ENCODE measurements at places on chromosomes 2 and 18.
A peak's percentile ranks its signal among the peaks of the same experiment; 100 is the strongest.

DNA sequence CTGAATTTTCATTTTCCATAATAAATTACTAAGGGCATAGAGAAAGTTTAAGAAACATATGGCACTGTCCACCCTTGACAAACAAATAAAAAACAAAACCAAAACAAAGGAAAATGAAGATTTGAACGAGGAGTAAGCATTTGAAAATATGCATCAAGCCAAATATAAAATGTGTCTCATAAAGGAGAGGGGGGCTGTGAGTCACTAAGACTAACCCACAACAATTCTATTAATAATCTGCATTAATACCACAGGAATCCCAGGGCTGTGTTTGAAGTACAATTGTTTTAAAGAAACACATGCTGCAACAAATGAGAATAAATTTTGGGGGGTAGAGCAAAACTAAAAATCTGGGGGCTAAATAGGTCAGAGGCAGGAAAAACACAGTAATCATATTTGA is 53.8 kb upstream of the STK17B start:
- DNase-seq: no peak

GRCh38 chr2:36452260-36452659 is 96.7 kb downstream of the CRIM1 start:
- DNase-seq: no peak

DNA sequence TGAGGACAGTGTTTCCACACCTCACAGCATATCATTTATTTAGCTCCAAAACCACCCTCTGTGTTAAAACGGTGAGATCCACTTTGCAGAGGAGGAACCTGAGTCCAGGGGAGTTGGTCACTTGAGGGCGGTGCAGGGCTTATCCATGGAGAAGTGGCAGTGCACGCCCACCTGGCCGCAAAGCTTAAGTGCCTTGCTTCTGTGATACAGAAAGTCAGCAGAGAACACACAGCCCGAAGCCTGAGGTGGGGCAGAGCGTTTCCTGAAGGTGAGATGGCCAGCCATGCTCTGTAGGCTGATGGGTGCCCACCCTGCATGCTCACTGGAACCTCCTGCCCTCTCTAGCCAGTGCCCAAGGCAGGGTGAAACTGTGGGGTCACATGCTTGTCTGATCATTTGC is 87.3 kb downstream of the SH3RF3 start:
- DNase-seq: no peak

DNA sequence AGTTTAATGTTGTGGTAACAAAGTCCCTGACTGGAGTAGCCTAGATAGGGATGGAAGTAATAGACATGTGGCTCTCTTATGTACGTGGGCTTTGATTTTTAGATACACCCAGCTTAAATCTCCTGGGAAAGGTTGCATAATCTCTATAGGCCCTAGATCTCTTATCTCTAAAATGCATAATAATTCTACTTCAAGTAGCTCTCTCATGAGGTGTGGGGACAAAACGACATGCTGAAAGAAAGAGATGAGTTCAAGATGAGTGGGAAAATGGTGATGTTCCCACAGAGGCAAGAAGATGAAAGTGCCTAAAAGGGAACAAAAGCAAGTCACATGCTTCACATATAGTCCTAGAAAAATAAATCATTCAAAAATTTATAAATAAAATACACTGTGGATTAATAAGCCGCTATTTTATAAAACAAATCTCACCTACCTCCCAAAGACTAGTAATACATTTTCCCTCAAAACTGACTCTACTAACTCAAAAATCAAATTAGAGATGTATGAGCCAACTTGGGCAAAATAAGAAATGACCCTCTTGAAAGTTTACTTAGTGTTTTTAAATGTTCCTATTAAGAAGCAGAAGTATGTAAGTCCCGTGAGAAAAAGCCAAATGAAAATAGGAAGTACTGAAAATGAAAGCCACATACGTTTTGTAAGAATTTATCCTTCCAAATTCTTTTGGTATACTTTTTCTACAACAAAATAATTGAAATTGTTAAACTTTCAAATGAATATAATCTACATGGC is 148.2 kb upstream of the ITGA4 start:
- DNase-seq: no peak

DNA sequence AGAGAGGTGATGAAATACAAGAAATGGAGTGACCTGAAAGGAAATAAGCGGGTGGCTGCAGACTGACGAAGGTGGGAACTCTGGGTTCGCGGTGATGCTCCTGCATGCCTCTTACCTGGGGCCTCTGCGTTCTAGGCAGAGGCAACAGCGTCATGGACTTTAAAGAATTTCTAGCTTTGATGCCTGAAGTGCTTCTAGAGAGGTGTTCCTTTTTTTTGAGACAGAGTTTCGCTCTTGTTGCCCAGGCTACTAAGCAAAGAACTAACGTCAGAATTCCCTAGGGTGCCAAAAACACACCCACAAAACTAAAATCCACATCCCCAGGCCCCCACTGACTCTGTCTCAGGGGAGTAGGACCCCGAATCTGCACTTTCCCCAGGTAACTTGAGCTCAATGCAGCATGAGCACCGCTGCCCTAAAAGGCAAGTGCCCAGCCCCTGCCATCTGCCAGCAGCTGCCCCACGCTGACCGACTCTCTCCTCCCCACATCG is 110.5 kb upstream of the ID2 start:
- no peak for DNase-seq

GRCh38 chr18:46719388-46719787 is 37.5 kb downstream of the ST8SIA5 start:
- DNase-seq: no peak

DNA sequence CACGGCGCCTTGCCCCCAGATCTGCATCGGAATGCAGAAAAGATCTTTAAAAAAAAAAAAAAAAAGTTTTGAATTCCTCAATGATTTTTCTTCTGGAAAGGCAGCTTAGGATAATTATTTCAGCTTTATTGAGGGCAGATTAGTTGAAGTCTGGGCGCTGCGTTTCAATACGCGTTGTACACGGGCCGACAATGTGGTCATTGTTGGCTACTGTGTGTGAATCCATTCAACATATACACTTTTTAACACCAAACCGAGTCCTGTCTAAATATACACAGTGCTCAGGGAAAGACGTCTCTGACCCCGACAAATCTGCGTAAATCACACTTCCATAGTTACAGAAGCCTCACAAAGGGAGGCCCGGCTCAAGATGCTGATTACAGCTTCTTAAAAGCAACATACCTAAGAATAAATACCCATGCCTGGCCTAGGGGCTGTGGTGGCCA is 1.4 kb upstream of the SIX3 start:
- no peak for DNase-seq

GRCh38 chr2:46318579-46319460 is 21.6 kb downstream of the EPAS1 start:
- no peak for DNase-seq

DNA sequence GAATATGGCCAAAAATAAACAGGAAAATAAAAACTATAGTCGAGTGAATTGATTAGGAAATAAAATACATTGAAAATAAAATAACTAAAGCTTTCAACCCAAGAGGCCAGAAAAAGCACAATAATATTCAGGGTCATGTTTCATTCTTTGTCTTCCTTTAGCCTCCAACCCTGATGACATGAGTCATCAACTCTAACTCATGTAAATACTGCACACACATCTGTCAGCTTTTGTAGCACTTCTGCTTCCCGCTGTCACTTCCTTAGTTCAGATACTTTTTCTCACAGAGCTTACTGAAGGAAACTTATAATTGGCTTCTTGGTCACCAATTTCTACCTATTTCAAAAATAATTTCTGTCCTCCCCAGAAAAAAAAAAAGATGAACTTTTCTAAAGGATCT is 112.8 kb downstream of the UPP2 start:
- DNase-seq: no peak

GRCh38 chr2:86218124-86218523 is 18.9 kb downstream of the MRPL35 start:
- DNase-seq: no peak

DNA sequence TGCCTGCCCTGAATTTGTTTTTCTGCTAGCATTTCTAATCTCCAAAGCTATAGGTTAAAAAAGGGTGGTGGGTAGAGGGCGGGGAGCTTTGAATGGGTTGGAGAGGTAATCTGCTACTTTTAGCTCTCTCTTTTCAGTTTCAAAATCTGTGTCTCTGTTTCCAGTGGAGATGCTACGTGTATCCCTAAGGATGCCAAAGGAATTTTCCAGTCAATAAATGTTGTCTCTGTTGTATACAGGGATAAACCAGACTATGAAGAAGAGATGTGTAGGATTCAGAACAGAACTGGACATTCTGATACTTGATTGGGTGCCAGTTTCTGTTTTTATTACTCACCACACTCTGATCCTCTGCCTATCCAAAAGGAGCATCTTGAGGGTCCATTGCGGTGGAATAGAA is 50.1 kb downstream of the TMEM178A start:
- DNase-seq: no peak

DNA sequence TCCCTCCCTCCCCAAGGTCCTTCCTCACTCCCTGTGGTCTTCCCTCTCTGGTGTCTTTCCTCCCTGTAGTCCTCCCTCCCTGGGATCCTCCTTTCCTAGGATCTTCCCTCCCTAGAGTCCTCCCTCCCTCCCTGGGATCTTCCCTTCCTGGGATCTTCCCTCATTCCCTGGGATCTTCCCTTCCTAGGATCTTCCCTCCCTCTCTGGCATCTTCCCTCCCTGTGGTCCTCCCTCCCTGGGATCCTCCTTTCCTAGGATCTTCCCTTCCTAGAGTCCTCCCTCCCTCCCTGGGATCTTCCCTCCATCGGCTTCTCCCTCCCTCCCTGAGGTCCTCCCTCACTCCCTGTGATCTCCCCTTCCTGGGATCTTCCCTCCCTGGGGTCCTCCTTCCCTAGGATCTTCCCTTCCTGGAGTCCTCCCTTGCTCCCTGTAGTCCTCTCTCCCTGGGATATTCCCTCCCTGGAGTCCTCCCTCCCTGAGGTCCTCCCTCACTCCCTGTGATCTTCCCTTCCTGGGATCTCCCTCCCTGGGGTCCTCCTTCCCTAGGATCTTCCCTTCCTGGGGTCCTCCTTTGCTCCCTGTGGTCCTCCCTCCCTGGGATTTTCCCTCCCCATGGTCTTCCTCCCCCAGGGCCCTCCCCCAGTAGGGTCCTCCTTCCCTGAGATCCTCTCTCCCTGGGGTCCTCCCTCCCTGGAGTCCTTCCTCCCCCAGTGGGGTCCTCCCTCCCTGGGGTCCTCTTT is 23.0 kb downstream of the STK25 start:
- no peak for DNase-seq

- DNase-seq: no peak
Observed at GRCh38 chr2:37907501-37908225, 17.4 kb upstream of the RMDN2 start.

- no peak for DNase-seq
Observed at GRCh38 chr2:202237787-202238233, 587 bp downstream of the SUMO1 start.

DNA sequence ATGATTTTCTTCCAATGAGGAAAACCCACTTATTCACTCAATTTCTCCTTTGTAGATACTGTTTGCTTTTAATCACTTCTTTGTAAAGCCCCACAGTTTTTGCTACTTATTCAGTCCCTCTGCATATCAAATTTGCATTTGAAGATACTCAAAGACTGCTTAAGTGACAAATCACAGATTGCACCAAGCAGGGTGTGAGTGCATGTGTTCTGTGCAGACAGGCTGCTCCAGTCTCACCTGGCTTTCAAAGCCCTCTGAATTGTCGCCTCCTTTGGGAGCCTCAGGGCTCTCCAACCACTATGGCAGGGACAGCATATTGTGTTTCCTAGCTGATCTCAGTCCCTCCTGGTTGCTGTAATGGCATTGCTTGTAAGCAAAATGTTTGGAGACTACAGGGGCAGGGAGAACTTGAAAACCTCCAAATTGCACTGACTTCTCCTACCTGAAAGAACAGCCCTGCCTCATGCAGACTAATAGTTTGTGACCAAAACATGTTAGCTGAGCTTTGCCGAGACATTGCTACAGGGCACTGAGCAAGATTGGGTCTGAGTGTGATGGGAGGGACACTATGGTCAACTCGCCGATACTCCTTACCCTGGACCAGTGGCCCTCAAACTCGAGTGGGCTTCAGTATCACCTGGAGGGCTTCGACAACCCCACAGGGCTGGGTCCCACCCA is 96.8 kb downstream of the POLE4 start:
- DNase-seq: no peak

GRCh38 chr2:149170156-149170555 is 131.7 kb downstream of the LYPD6B start:
- DNase-seq: no peak

GRCh38 chr2:157440404-157441071 is 3.4 kb downstream of the CYTIP start:
- no peak for DNase-seq

GRCh38 chr2:73285159-73285739 is 971 bp upstream of the FBXO41 start:
- DNase-seq: no peak

- DNase-seq: peak; percentile 15
Observed at GRCh38 chr18:3305354-3305762, 43.4 kb downstream of the MYL12B start.

DNA sequence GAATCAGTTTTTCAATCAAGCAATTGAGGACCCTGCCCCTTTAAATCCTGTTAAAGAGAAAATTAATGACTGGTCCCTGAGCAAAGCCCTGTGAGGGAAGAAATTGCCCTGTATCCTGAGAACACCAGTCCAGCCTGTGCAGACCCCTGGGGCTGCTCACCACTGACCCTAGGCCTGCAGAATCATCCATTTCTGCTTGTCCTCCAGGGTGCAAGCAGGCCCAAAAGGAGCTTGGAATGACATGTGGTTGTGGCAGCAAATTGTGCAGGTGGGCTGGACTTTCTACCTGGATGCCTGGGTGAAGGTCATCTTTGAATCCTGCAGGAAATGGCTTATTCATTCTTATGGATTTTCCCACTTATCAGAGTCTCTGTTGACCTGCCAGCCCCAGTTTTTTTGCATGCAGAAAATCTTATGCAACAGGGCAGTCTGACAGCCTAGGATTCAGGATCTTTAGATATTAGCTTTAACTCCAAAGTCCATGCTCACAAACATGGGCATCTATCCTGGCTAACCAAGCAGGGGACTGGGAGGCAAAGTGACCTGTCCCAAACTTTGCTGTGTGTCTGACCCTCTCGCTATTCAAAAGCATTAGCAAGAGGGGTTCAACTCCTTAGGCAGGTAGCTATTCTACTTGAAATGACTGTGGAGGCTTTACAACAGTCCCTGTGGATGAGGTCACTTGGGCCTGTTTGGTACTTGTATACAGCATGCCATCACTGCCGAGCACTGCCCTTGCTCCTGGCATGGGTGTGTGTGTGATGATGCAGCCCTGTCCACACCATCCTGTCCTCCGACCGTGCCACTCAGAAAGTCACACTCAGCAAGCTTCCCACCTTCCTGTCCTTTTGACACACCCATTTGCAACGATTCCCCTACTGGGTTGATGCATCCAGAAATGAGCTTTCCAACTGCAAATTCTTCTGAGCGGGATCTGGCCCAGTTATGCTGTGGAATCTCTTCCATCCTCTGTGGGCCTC is 85.3 kb downstream of the CAPN13 start:
- no peak for DNase-seq

- no peak for DNase-seq
Observed at GRCh38 chr2:109352056-109352897, 223.3 kb downstream of the SH3RF3 start.

GRCh38 chr2:120323214-120323613 is 22.7 kb upstream of the INHBB start:
- DNase-seq: no peak

GRCh38 chr2:5472673-5473072 is 219.5 kb upstream of the SOX11 start:
- DNase-seq: no peak

- no peak for DNase-seq
Observed at GRCh38 chr18:47737198-47737830, 193.1 kb downstream of the SMAD2 start.

GRCh38 chr2:101464841-101465240 is 10.1 kb downstream of the RFX8 start:
- DNase-seq: no peak

GRCh38 chr2:218400167-218400929 is 680 bp downstream of the CTDSP1 start:
- no peak for DNase-seq

- DNase-seq: no peak
Observed at GRCh38 chr18:11091746-11092145, 57.6 kb downstream of the PIEZO2 start.

Data from stimulated activated CD8-positive, alpha-beta memory T cell treated with anti-CD3 and anti-CD28 coated beads, Interleukin-7, amount 100 ng/mL, for 4 hours (primary cell).